ENCODE measurements at places on chromosomes 6 and 20.

DNA sequence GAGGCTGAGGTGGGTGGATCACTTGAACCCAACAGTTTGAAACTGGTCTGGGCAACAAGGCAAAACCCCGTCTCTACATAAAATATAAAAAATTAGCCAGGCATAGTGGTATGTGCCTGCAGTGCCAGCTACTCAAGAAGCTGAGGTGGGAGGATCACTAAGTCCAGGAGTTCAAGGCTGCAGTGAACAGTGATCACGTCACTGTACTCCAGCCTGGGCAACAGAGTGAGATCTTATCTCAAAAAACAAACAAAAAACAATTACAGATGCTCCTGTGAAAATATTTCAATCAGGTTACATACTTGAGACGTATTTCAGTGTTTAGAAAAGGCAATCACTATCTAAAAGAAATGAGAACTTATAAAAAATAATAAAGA, 33.8 kb downstream of the RANBP9 start:
- DNase-seq: no peak

GRCh38 chr6:27847706-27848105, 64.5 kb downstream of the OR2B2 start:
- no peak for DNase-seq

- no peak for DNase-seq
Observed at GRCh38 chr6:111342913-111343312, 140.1 kb downstream of the REV3L start.

DNA sequence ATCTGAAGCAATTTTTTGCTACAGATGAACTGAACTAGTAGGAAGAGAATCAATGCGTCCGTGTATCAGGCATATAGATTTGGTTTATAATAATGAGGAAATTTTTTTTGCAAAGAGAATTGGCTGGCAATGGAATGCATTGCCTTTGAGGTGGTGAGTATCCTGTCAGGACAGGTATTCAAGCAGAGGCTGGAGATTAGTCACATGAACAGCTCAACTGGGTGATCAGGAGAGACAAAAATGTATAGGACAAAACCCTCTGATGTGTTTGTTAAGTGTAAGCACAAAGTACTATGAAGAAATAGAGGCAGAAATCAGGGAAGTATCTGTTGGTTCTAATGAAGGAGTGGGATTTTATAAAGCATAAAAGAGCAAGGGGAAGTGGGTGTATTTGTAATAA, 80.5 kb downstream of the ISM1 start:
- no peak for DNase-seq

DNA sequence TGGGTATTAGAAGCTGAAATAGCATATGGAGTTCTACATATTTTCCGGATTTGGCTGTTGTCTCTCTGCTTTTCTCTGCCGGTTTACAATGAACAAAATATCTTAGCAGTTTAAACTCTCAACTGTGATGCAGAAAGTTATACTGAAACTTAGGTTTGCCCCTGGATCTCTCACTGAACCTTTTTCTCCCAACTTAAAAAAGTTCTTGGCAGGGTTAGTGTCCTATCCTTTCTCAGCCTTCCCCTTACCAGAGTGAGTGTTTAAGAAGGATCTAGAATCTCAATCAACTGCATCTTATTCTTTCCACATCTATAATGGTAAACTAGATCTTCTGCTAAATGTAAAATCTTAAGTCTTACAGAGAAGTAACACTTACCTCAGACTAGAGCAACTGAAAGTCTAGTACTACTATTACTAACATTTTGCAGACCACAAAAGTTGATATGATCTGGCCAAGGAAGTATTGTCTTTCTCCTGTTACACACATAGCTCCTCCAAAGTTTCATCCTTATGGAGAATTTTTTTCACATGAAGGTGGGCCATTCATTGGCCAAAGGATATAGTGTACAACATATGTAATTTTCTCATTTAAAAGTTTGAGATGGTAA, 392.3 kb upstream of the RUNX2 start:
- no peak for DNase-seq

DNA sequence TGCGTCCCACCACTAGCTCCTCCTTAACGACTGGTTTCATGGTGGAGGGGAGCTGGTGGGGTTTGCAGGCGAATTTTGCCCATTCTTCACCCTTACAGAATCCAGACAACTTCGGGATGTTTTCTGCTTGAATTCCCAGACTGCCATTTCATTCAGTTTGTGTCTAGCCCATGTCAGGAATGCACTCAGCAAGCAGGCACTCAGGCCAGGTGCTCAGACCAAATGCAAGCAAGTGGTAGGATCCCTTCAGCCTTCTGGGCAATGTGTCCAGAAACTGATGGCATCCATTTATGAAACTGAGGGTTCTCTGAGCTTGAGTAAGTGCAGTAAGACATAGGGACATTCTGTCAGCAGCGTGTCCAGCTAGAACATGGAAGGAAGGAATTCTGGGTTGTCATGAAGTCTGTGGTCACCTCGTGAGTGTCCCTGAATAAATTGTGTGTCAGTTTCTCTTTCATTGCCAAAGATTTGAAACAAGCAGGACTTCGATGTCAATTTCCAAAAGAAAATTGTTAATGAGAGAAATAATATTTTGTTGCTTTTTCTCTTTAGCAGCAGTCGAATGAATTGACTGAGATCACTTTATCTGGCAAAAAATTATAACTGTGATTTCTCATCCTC, 21.8 kb upstream of the DACT2 start:
- no peak for DNase-seq

GRCh38 chr20:13453367-13453766, 185.4 kb downstream of the TASP1 start:
- no peak for DNase-seq

DNA sequence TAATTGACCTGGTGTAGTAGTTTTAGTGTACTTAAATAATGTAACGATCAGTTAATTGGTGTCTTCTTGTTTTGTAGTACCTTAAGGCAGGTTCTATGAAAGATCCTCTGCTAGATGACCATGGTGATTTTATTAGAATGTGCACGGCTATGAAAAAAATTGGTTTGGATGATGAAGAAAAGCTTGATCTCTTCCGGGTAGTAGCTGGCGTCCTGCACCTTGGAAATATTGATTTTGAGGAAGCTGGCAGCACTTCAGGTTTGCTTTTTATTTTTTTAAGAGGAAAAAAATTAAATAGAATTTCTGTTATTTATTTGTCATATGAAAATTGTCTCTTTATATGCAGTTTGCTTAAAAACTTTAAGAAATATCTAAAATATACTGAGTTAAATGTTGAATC, 99.2 kb downstream of the MYO6 start:
- DNase-seq: no peak

DNA sequence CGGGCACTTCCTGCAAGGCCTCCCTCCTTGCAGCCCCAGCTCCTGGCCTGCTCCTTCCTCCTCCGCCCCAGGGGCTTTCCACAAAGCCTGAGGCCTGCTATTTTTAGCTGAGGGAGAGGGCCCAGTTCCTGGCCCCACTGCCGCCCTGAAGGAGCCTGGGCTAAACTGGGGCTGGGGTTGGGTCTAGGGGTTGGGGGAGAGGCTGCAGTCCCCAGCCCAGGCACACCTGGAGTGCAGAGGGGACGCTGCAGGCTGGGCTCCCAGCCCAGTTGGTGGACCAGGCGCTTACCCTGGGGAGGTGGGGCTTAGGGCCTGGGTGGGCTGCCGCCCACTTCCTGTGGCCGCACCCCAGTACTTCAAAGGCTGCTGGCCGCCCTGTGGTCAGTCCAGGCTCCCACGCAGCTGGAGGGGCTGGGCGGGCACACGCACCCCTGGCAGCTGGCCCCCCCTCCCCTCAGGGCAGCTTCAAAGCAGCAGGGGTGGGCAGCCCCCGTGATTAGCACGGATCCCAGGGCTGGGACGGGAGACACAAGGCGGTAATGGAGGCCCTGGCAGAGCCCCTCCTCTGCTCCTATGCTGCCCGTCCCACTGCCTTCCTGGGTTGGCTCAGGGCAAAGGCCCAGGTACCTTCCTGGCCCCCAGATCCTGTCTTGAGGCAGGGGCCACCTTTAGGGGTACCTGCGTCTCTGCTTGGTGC, 7.1 kb upstream of the ABHD16B start:
- no peak for DNase-seq

- peak; percentile 65 for DNase-seq
Observed at GRCh38 chr20:38123021-38123587, 42.0 kb downstream of the TGM2 start.

- peak; percentile 27 for DNase-seq
Observed at GRCh38 chr6:106561686-106562405, 67.5 kb downstream of the RTN4IP1 start.

GRCh38 chr6:149340200-149340599, 22.7 kb downstream of the TAB2 start:
- DNase-seq: no peak

All from AG10803 (cell line).